Renal pelvis (tissue), 12 donors: ENCODE measurements at places on chromosomes 16 and 17. TPM values are rescaled to one million over a fixed set of nuclear protein-coding genes. Genes with fewer than 3 reads are reported as not detected.

Gene ANKFN1
- polyA plus RNA-seq = 0.89 TPM

DNA sequence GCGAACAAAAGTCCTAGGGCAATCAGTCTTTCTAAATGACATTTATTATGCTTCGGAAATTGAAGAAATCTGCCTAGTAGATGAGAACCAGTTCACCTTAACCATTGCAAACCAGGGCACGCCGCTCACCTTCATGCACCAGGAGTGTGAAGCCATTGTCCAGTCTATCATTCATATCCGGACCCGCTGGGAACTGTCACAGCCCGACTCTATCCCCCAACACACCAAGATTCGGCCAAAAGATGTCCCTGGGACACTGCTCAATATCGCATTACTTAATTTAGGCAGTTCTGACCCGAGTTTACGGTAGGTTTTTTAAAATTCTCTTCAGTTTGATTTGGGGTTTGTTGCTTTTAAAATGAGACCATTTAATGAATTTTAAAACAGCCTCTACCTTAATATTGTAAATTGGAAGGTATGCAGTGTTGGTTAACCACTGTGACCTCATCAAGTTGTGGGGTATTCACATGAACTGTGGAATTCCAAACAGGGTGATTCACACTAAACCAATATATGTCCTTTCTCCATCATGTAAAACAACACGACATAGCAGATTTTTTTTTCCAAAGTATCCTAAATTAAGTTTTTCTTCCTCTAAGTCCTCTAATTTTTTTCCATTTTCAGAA is 6.2 kb upstream of the EVI2A start:
- DNase-seq = no peak

GRCh38 chr16:9567666-9568065 is 476.2 kb downstream of the HAPSTR1 start:
- no peak for DNase-seq

GRCh38 chr17:37083456-37083855 is 134.7 kb downstream of the AATF start:
- DNase-seq = no peak

GRCh38 chr17:46789610-46790009 is 28.9 kb downstream of the WNT3 start:
- DNase-seq = no peak

Gene FBXO39
- 0.06 TPM for polyA plus RNA-seq

Gene TP53TG3
- polyA plus RNA-seq = not detected

DNA sequence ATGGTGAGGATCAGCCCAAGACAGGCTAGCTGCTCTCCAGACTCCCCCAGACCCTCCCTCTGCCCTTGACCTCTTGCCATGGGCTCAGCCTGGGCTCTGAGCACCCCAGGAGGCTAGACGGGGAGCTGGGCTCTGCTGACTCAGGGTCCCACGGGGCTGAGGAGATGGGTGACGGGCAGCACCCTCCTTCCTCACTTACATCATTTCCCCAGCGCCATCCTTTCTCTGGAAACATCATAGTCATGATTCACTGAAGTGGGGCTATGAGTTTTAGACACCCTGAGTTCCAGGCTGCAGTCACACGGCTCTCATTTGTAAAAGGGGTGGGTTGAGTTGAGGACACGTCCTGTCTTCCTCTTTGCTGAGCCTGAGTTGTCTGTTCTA is 3.0 kb upstream of the ITGAX start:
- no peak for DNase-seq

DNA sequence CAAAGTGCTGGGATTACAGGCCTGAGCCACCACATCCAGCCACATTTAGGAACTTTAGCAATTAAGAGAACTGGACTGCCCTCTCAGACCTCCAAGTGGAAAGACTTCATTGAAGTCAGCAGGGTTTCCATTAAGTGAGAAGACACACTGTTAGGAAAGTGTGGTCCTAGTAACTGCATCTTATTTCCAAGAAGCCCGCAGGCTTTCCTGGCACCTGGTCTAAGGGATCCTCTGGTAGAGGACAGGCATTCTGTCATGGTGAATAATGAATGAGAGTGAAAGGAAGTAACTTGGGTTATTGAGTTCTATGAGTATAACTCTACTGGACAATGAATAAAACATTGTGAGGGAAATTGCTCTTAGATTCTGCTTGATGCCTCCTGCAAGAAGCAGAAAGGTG is 14.1 kb downstream of the C17orf75 start:
- DNase-seq = no peak

DNA sequence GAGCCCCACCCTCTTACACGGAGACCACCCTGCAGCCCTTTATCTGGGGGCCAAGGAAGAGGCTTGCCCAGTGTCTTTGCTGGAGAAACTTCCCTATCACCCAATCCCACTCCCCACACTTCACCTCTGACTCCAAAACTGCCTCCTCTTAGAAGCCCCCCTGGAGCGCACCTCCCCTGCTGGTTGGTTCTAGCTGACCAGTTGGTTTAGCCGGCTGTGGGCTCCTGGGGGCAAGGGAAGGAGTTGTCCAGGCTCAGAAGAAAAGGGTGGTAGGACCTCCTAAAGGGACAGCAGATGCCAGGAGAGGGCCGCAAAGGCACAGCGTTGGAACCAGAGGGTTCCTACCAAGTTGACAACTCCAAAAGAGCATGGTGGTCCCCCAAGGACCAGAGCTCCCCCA is 2.0 kb downstream of the BCAR1 start:
- DNase-seq = no peak

Gene ABCC6
- polyA plus RNA-seq = 36.2 TPM

GRCh38 chr16:19685176-19685575 is 32.9 kb downstream of the KNOP1 start:
- DNase-seq = no peak

GRCh38 chr16:48231727-48232492 is 12.2 kb upstream of the LONP2 start:
- no peak for DNase-seq

Gene TBC1D3B
- polyA plus RNA-seq = 8.0 TPM

Gene SCNN1B
- 17.2 TPM for polyA plus RNA-seq

Gene DUSP14
- polyA plus RNA-seq = 13.9 TPM

DNA sequence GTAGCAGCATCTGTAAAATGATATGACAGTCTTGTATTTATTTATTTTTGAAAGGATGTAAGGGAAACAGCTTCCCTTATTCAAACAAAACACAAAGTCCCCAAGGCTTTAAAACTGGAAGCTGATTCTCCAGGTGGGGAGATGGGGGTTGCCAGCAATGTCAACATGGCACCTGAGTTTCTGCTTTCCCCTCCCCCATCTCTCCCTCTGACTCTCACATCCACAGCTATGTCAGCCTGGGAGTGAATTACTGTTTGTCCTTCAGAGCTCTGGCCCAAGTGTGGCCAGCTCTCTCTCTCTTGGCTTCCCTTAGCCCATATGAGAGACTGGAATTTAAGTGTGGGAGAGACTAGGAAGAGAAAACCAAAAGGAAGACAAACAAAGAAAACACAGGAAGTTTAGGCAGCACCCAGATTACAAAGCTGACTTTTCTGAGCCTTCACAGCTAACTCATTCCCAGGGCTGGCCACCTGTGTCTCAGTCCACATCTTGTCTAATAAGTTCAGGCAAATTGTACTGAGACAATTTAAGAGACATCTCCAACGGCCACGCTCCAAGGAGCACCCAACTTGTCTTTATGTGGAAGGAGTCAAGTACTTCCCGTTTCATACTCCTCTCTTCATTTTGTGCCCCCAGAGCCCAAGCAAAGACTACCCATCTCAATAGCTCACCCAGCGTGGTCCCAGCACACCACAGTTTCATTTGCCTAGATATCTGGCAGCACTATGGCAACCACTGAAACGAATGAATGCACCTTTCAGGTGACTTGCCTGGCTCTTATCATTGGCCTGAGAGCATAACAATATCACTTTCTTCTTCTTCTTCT is 69.2 kb downstream of the SOX9 start:
- DNase-seq = no peak

DNA sequence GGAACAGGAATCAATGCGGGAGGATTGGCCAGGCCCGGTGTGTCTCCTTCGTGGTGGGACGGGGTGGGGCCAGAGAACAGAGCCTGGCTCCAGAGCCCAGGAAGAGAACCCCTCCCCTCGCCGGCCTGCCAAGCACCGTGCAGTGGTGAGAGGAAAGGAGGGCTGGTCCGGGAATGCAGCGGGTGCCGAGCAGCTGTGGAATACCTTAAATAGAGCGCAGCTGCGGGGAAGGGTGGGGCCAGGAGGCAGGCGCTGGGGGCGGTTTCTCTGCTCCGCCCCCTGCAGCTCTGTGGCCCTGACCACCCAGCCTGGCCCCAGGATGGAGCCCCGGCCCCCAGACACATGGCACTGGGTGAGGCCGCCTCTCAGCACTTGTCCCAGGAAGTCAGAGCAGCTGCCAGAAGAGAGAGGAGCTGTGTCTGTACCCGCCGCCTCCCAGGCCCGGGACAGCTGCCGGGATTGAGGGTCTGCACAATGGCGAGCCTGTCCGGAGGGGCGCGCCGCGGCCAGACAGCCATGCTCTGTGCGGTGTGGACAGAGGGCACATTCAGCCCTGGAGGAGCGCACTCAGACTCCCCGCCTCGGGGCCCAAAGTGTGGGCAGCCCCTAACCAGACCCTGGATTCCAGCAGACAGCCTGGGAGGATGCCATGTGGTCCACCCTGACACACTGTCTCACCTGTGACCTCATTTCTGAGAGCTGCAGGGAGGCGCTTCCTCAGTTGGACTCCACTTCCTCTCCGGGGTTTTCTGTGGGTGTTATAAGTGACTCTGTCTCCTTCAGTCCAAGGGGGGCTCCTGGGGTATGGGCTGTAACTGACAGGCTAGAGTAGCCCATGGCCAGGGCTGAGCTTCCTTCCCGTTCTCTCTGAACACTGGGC is 268.8 kb downstream of the SEC14L1 start:
- no peak for DNase-seq

DNA sequence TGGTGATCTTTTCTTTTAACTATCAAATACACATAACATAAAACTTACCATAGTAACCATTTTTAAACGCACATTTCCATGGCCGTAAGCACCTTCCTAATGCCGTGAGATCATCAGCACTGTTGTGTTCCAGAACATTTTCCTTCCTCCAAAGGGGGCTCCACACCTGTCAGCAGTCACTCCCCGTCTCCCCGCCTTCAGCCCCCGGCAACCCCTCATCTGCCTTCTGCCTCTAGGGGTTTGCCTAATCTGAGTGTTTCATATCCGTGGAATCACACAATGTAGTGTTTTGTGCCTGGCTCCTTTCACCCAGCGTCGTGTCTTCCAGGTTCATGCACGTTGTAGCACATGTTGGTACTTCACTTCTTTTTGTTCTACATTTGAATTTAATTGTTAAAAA is 350.1 kb upstream of the TNRC6C start:
- no peak for DNase-seq

Gene TBC1D26
- 1.8 TPM for polyA plus RNA-seq

Gene EME1
- 9.0 TPM for polyA plus RNA-seq

DNA sequence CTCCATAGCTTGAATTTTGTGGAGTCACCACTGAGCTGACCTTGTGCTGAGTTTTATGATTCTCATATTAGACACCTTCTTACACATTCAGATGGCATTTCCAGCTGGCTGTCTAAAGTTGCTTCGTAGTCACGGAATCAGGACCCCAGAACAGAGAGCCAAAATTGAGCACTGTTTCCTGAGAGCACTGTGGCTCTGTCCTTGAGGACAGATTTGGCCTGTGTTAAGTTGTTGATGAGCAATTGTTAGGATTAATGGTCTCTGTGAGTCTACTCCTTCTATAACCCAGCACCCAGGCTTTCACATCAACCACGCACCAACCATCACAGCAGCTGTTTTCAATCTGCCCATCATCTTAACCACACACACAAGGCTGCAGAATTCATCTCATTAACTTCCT is 277.5 kb upstream of the HSBP1 start:
- DNase-seq = no peak

DNA sequence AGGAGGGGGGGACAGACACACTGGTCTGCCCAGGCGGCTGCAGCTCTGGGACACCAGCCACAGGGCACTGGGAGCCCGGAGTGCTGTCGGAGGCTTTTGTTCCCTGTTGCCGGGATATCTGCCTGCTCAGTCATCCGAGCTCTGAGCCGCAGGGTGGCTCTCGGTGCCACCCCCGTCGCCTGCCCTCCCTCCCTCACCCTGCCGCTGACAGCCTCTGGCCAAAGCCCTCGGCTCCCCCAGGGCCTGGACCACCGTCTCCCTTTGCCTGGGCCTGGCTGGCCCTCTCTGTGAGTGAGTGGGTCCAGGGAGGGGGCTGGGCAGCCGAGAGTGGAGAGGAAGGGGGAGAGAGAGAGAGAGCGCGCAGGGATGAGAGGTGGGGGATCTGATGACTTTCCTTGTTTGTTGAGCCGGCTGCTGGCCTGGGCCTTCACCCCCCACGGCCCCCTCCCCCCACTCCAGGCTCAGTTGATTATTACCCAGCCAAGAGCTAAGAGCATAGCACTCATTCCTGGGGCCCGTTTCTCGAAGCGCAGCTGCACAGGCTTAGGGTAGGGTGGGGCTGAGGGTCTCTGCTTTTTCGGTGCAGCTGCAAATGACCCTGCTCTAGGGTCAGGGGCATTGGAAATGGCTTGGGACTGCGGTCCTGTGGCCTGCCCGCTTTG is 2.7 kb downstream of the FOXJ1 start:
- peak; percentile 84 for DNase-seq

- no peak for DNase-seq
These were observed 29.8 kb downstream of the TMEM132E start for GRCh38 chr17:34609210-34609609.

DNA sequence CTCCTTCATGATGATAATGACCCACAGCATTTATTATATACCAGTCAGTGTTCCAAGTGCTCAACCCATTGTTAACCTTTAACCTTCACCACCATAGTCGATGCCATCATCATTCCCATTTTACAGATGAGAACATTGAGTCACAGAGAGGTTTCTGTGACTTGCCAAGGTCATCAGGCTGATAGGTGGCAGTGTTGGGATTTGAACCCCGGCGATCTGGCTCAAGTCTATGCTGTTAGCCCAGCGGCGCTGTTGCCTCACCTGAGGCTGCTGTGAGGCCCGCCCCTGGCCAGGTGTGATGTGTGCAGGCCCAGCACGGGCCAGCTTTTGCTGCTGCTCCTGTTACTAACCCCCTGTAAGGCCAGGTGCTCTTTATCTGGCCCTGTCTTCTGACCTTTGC is 101.2 kb downstream of the OR1D5 start:
- DNase-seq = no peak

Gene PABPN1L
- polyA plus RNA-seq = not detected

GRCh38 chr17:40794466-40794865 is 5.3 kb downstream of the KRT28 start:
- no peak for DNase-seq

- DNase-seq = no peak
These were observed 1.4 kb downstream of the ALDOA start for GRCh38 chr16:30066761-30067583.

Gene TEKT5
- polyA plus RNA-seq = 0.21 TPM

Gene HEATR9
- 0.61 TPM for polyA plus RNA-seq

- no peak for DNase-seq
These were observed 7.6 kb downstream of the PRR29 start for GRCh38 chr17:64005734-64006167.

- no peak for DNase-seq
These were observed 10.9 kb upstream of the SP2 start for GRCh38 chr17:47884905-47885730.

Gene SOST
- 58.2 TPM for polyA plus RNA-seq

DNA sequence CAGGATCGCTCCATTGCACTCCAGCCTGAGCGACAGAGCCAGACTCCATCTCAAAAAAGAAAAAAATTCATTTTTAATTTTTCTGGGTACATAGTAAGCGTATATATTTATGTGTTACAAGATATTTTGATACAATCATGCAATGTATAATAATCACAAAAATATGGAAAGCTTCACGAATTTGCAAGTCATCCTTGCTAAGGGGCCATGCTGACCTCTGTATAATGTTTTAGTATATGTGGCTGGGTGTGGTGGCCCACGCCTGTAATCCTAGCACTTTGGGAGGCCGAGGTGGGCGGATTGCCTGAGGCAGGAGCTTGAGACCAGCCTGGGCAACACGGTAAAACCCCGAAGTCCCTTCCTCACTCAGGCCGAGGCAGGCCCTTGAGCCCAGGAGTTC is 16.9 kb downstream of the FBRS start:
- DNase-seq = no peak

- no peak for DNase-seq
These were observed 22.5 kb upstream of the C16orf78 start for GRCh38 chr16:49351096-49351487.
